ENCODE measurements at places on chromosomes 5 and 9.

GRCh38 chr9:104858846-104859245 lies 69.1 kb downstream of the ABCA1 start:
- no peak for DNase-seq

DNA sequence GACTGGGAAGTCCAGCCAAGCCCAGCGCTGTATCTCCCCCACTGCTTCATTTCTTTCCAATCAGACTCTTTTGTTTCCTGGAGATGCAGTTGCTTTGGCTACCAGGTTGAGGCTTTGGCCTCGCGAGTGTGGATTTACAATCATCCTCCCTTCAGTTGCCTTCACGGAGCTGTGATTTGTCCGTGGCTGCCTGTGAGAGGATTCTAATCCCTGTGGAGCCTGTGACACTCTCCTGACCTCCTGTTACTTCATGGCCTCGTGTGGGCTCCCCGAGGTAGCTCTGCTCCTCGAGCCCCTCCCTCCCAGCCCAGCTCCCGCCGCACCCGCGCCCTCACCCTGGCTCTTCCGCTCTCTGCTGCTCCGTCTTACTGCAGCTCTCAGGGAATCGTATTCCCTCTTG lies 107.2 kb upstream of the STC2 start:
- no peak for DNase-seq

DNA sequence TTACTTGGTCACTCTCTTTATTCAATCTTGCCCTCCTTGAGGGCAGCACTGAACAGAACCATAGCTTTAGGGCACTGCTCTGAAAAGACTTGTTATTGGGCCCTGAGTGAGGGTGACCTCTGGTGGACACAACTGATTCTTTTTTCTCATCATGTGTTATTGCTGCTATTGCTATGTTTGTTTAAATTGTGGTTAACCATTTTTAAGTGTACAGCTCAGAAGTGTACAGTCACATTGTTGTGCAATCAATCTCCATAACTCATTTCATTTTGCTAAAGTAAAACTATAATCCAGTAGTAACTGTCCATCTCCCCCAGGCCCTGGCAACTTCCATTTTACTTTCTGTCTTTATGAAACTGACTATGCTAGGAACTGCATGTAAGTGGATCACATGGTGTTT lies 351.1 kb upstream of the RIOK2 start:
- DNase-seq = no peak

GRCh38 chr9:38289236-38289865 lies 103.2 kb upstream of the ALDH1B1 start:
- no peak for DNase-seq

GRCh38 chr5:67693956-67694809 lies 497.6 kb upstream of the CD180 start:
- no peak for DNase-seq

GRCh38 chr5:1831257-1831656 lies 30.1 kb downstream of the NDUFS6 start:
- no peak for DNase-seq

DNA sequence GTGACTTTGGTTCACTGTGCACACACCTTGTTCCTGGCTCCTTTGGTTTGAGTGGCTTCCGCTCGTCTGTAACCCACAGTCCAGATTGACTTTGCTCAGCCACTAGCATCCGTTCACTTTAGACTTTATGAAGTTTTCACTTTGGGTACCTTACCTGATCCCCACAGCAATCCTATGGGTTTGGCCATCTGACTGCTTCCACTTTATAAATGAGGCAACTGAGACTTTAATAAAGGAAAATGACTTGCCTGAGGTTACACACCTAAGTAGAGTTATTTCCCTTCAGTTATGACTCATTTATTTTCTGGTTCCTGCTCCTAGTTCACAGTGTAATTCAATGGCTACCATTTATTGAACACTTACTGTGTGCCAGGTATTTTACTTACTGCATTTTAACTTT lies 94.2 kb upstream of the SAP30L start:
- DNase-seq = no peak

- no peak for DNase-seq
Measured at GRCh38 chr5:113875096-113875495, 361.6 kb downstream of the YTHDC2 start.

- no peak for DNase-seq
Measured at GRCh38 chr5:2991884-2992283, 240.4 kb upstream of the IRX2 start.

DNA sequence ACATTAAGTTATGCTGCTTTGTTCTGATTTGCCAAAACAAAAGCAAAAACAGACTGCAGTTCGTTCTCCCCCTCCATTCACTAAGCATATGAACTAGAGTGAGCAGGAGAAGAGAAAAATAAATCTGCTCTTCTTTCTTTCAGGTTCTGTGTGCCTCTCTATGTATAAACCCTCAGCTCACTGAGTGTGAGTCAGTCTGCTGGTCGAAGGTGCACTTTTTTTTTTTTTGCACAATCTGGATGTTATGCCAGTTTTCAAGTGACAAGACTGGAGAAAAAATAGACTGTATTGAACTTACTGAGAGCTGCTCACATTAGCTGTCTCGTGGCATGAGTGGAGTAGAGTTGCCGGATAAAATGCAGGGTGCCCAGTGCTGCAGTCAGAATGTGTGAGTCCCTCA lies 244.6 kb upstream of the ATP10B start:
- DNase-seq = no peak

DNA sequence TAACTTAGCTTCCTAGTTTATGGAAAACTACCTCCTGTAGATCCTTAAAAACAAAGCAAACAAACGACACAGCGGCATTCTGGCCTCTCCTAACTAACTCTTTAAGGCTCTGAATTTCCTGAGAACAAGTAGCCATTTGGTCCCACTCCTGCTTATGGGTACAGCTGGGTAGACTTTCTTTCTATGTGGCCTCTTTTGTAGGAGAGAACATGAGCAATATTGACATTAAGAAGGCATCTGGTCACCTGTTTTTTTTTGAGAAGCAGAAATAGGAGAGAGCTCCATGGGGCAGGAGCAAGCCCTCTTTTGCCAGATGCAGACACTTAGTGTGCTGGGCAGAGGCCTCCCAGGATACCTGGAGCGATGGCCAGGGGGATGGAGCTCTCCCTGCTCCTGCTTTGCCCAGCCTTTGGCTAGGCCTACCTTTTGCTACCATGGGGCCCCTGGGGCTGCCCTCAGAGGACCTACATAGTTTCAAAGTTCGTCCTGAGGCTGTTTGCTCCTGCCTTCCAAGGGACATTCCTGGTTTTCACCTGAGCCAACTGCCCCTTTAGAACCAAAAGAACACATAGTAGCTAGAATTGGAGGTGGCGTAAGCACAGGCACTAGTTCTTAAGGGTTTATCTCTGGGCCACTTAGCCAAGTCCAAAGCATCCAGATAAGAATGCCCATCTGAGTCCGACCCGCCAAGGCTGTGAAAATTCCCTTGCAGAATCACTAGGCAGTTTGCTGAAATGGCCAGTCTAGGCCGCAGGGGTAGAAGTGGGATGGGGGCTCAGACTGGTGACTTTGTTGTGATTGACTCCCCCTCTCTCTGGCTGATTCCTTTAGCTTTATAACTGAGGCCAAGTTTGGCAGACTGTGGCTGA lies 2.4 kb upstream of the STC2 start:
- no peak for DNase-seq

GRCh38 chr9:113228130-113228665 lies 6.9 kb downstream of the SLC31A1 start:
- no peak for DNase-seq

DNA sequence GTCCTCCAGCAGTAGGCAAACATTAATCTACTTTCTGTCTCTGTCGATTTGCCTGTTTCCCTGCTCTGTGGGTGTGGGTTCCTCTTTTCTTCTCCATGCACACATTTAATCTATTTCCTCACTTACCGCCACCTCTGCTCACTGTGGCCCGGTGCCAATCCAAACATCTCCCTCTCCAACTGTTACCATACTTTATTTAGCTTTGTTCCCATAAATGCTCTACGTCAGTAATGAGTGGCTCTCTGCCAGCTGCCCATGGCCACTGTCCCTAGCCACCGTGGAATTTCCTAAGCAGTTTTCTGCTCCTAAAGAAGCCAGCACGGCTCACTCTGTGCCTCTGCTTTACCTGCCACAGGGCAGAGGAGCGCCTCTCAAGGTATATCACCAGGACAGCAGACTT lies 19.5 kb upstream of the GOLPH3 start:
- DNase-seq = no peak

Data from GM12892 (cell line).